A549 treated with Mapracorat at 1 μM for 4 hours (cell line): ENCODE measurements at places on chromosomes 3 and 15. TPM values are rescaled to one million over a fixed set of nuclear protein-coding genes. Genes with fewer than 3 reads are reported as not detected.

The ARGFX gene
- total RNA-seq = not detected in 5 replicates

The PLCL2 gene
- 4.6 to 5.6 TPM (median 4.8 TPM) in 5 replicates for total RNA-seq

The TIGIT gene
- total RNA-seq = not detected in 5 replicates

The TMEM39A gene
- total RNA-seq = 14.6 to 27.2 TPM (median 22.1 TPM) in 5 replicates

The RTP1 gene
- not detected in 5 replicates for total RNA-seq

The FAM43A gene
- total RNA-seq = 11.4 to 21.9 TPM (median 20.5 TPM) in 5 replicates

The HMCES gene
- total RNA-seq = 39.3 to 46.9 TPM (median 42.5 TPM) in 5 replicates

The ITIH4 gene
- total RNA-seq = 0.63 to 1.9 TPM (median 0.87 TPM) in 5 replicates

The FBXW12 gene
- not detected in 5 replicates for total RNA-seq

The CAV3 gene
- total RNA-seq = not detected in 5 replicates

The CCK gene
- total RNA-seq = 1.2 to 2.7 TPM (median 2.3 TPM) in 5 replicates

The TRIM59 gene
- 7.2 to 10.0 TPM (median 8.9 TPM) in 5 replicates for total RNA-seq

The CCDC80 gene
- total RNA-seq = 35.4 to 71.1 TPM (median 52.7 TPM) in 5 replicates

The COX5A gene
- total RNA-seq = 526 to 592 TPM (median 554 TPM) in 5 replicates

The MCTP2 gene
- not detected in 5 replicates for total RNA-seq

The AAGAB gene
- total RNA-seq = 62.7 to 69.6 TPM (median 65.9 TPM) in 5 replicates

The GABRB3 gene
- total RNA-seq = 59.6 to 83.1 TPM (median 72.9 TPM) in 5 replicates

The FGF12 gene
- total RNA-seq = 0.44 to 1.1 TPM (median 0.68 TPM) in 5 replicates

The PEX11A gene
- total RNA-seq = 6.2 to 9.3 TPM (median 7.9 TPM) in 5 replicates

The PLA2G4F gene
- total RNA-seq = not detected in 5 replicates
